ENCODE measurements at places on chromosomes 7 and 10.

DNA sequence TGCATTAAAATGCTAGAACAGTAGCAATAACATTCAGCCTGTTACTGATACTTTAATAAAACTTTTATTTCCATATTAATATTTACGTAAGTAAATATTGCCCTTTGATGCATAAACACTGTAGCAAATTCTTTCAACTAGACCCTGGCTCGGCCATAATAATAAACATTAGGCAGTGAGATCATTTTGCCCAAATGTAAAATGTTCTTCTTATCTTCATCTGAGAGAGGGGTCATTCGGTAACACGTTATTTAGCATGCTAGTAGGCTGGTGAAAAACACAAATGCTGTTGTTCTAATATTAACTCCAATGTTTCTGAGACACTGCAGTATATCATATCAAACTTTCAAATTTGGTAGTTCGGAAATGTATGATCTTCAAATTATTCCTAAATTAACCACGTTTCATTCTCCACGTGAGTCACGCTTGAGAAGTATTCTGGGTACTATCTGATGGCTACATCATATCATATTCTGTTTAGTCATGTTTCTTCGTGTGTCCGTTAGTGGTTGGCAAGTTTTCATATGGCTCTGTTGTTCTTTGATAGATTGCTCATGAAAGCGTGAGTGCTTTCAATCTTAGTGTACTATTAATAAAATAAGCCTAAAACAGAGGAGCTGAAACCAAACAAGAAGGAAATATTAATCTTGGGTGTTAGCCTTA lies 145.8 kb downstream of the NSUN6 start:
- no peak for DNase-seq

DNA sequence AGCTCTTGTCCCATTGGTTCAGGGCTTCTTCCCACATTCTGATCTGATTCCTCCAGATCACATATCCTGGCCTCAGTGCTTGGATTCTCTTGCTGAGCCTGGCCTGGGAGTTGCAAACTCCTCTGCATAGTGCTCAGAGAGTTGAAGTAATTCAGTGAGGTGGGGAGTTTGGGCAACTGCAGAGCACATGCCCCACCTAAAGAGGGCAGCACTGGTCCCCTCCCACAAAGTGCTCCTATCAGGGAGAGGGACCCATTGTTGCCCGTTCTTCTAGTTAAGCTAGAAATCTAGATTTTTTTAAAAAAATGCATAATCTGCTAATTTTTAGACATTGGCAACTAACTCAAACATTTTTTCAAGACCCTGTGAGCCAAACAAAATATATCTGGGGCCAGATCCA lies 45.1 kb downstream of the CHN2 start:
- no peak for DNase-seq

GRCh38 chr10:112966194-112966855 lies 16.3 kb downstream of the TCF7L2 start:
- DNase-seq = no peak

GRCh38 chr7:2802504-2803341 lies 41.4 kb downstream of the GNA12 start:
- no peak for DNase-seq

GRCh38 chr7:99112097-99112496 lies 31.8 kb downstream of the SMURF1 start:
- no peak for DNase-seq

- DNase-seq = no peak
Measured at GRCh38 chr10:91479583-91479982, 69.4 kb downstream of the HECTD2 start.

GRCh38 chr7:137932881-137933269 lies 69.0 kb downstream of the CREB3L2 start:
- no peak for DNase-seq

DNA sequence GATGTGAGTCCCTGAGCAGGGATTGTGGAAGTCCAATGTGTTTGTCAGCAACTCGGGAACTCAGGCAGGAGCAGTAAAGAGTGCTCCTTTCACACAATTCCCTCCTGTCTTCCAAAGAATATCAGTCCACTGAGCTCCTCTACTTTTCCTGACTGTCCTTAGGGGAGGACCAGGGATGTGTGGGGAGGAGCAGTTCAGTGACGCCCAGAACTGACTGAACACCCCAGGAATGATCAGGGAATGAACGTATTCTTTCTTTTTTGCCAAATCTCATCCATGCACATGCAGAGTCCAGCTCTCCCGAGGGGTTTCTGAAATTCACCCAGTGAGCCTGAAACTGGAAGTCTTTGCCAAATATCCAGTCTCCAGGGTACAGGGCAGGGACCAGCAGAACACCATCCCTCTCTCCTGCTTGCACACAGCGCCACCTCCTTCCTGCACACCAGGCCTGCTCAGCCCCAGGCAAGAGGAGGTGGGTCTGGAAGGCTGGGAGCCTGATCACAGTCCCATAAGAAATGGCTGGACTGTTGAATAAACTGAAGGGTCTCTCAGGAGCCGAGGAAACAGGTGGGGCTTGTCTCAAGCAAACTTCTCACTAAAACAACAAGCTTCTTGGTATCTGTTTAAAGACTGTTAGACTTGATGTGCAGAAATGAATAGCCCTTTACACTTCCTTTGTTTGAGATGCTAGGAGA lies 294.7 kb downstream of the C7orf25 start:
- DNase-seq = no peak

GRCh38 chr7:13181216-13181615 lies 493.8 kb downstream of the ARL4A start:
- no peak for DNase-seq

- no peak for DNase-seq
Measured at GRCh38 chr7:138297526-138297925, 162.5 kb upstream of the TRIM24 start.

DNA sequence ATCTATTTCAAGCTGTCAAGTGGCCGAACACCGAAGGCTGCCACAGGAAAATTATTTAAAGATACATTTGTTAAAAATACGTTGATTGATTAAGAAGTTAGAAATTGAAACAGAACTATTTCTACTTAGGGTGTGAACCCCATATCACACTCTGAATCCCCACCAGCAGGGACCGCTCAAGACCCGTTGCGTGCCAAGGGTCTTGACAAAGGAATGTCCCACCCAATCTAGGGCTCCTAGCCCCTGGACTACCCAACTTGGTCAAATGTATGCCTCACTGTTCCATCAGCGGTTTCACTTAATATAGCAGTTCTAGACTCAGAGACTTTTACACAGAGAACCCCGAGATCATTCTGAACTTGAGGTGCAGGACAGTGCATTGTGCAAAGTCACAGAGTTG lies 11.6 kb upstream of the PFKFB3 start:
- no peak for DNase-seq

GRCh38 chr10:49592726-49593563 lies 17.2 kb upstream of the SLC18A3 start:
- peak; percentile 60 for DNase-seq

- no peak for DNase-seq
Measured at GRCh38 chr7:117612637-117613036, 132.8 kb downstream of the CFTR start.

- no peak for DNase-seq
Measured at GRCh38 chr10:66832781-66833422, 92.9 kb upstream of the LRRTM3 start.

GRCh38 chr10:101214446-101215396 lies 14.5 kb downstream of the LBX1 start:
- peak; percentile 52 for DNase-seq

DNA sequence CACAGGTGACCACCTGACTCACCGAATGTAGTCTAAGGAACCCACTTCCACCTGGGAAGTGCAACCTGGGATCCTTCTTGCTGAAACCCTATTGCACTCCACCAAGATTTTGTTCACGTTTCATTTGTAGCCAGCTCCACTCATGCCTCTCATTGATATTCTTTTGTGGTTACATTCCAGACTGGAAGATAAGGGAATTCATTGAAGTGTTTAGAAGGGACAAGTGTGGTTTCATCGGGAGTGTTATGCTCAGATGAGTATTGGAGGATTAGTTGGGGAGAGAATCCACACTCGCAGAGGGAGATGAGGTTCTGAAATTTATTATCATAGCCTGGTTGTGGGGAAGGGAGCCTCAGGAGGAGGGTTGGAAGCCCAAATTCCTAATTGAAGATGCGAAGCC lies 320.4 kb downstream of the KCNMA1 start:
- DNase-seq = no peak

DNA sequence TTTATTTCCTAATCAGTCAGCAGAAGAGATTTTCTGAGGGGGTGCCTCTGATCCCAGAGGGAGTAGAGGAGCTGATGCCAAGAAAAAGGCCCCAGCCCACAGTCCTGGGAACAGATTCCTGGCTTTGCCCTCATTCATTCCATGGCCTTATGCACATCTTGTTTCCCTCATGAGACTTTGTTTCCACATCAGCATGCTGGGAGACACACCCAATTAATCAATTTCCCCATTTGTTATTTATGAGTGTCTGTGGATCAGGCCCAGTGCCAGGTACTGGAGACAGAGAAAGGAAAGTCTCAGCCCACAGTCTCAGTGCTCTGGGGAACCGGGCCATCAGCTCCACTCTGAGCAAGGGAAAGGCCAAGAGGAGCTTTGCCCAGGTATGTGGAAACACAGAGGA lies 496.2 kb upstream of the ZMIZ1 start:
- no peak for DNase-seq
